Effector CD4-positive, alpha-beta T cell (primary cell): ENCODE measurements at places on chromosomes 2 and 18.

DNA sequence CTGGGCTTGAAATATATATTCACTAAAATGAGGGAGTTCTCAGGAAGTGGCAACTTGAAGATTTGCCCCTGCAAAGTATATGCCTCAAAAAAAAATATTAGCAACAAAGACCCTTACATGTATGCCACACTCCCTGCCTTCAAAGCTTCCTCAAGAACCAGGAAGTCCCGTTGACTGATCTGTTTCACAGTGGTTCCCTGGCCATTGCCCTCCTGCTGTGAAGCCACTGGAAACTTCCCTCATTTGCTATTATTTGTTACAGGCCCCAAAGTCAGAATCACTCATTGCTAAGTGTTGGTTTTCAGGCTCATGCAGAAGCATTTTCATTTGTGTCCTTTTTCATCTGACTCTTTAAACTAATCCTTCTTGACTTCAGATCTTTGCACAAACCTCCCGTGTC is 421.5 kb downstream of the ZNF521 start:
- DNase-seq: no peak

- DNase-seq: no peak
Observed at GRCh38 chr2:236574000-236574399, 4.4 kb downstream of the ACKR3 start.

DNA sequence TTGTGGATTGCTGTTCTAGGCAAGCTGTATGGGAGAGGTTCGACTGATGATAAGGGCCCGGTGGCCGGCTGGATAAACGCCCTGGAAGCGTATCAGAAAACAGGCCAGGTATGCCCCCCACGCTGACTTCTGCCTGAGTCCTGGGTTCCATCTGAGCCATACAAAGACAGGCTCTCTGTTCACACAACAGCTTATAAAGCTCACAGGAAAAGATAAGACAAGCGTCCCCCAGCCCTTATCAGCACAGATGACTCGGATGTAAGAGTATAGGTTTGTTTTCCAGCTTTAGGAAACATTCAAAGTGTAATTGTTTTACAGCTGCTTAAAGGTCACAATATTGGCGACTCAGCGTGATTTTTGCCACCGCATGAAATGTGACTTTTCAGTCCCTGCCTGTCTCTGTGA is 12.7 kb downstream of the CNDP2 start:
- DNase-seq: no peak

DNA sequence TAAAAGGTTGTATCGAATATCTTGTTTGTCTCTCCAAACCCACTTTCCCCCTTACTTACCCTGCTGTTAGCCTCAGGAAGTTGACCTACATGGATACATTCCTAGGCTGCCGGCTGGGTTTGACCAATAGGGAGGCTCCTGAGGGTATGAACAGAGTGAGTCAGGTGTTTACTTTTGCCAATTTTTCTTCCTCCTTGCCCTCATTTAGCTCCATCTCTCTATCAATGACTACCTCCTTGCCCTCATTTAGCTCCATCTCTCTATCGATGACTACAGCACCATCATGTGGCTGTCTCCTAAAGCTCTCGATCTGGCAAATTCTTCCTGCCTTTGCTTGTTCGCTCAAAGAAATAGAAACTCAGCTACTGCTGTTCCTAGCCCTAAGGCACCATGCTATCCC is 571.9 kb upstream of the CRIM1 start:
- no peak for DNase-seq

DNA sequence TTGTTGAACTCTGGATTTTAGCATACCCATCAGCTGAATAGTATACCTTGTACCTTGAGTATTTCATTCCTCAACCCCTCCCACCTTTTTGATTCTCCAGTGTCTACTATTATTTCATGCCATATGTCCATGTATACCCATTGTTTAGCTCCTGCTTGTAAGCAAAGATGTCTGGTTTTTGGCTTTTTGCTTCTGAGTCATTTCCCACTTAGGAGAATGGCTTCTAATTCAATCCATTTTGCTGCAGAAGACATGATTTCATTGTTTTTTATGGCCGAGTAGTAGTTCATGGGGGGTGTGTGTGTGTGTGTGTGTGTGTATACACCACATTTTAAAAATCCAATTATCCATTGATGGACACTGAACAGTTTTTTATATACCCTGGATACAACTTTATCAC is 24.3 kb upstream of the MOCOS start:
- no peak for DNase-seq

DNA sequence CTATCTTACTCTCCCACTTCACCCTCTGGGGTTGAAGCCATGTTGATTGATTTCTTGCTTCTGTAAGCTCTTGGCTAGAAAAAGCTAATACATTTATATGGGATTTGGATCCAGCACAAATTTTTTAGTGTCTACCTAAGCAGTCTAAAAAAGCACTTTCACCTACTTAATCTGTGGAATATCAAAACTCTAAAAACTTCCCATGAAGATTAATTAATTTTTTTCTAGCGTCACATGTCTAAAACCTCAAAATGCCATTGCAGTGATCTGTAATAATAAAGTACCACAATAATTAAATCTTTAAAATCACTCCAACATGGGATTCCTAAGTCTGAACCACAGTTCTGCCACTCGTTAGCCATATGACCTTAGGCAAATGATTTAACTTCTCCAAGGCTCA is 180.1 kb downstream of the EN1 start:
- DNase-seq: no peak
